Activated T-helper 17 cell treated with anti-CD3 and anti-CD28 coated beads, Interleukin-2, amount 50 U/mL, for 72 hours (primary cell): ENCODE measurements at places on chromosomes 6 and 20.

DNA sequence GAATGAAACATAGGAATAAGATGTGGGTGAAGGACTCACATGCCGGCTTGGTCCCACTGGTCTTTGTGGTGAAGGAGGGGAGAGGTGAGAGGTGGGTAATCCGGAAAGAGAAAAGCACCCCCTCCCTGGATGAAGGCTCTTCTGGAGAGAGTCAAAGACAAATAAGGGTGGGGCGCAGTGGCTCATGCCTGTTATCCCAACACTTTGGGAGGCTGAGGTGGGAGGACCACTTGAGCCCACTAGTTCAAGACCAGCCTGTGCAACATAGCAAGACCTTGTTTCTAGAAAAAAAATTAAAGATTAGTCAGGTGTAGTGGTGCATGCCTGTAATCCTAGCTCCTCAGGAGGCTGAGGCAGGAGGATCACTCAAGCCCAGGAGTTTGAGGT is 3.1 kb downstream of the LTB start:
- peak overlapping the region; percentile 99 for H3K27ac ChIP-seq
- H3K4me3 ChIP-seq, result peak overlapping the region; percentile 100
- peaks cover 22% of the 10 kb centered on the region for H3K4me1 ChIP-seq
- H3K27me3 ChIP-seq, result no peaks in the 10 kb centered on the region
- peaks cover 89% of the 10 kb centered on the region for H3K36me3 ChIP-seq
- ATAC-seq, result no peak

DNA sequence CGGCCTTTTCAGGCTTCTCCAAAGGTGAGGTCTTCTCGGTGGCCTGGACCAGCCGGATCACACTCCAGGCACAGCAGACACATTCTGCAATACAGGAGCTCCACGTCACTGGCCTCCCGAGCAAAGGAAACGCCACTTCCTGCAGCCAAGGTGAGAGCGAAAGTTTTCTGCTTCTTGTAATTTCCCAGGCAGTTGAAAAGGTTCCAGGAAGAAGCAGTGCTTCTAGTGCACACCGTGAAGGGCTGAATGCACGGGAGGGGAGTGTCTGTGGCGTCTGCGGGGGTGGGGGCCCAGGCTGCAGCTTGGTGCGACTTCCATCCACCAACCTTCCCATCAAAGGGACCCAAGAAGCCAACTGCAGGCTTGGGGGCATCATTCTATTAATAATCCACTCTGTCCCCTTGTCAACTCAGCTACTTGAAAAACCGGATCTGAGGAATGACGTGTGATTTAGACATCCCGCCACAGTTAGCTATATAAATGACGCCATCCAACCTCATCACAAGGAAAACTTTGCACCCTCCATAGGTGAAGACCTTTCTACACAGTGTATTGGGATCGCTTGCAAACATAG is 61.1 kb downstream of the NFATC2 start:
- peaks cover 82% of the 10 kb centered on the region for H3K36me3 ChIP-seq
- peaks cover 71% of the 10 kb centered on the region for H3K4me1 ChIP-seq
- ATAC-seq, result peak; percentile 26
- peak overlapping the region; percentile 95 for H3K27ac ChIP-seq
- H3K4me3 ChIP-seq, result peak overlapping the region; percentile 78
- H3K27me3 ChIP-seq, result no peaks in the 10 kb centered on the region

- ATAC-seq, result no peak
- no peaks in the 10 kb centered on the region for H3K36me3 ChIP-seq
- no peak overlapping the region for H3K4me3 ChIP-seq
- no peaks in the 10 kb centered on the region for H3K4me1 ChIP-seq
Observed at GRCh38 chr20:58099291-58099935, 129.0 kb downstream of the ANKRD60 start.

- H3K27me3 ChIP-seq, result peaks cover 18% of the 10 kb centered on the region
- H3K27ac ChIP-seq, result peak overlapping the region; percentile 23
- ATAC-seq, result no peak
- H3K4me3 ChIP-seq, result no peak overlapping the region
Observed at GRCh38 chr20:3244613-3245012, 5.6 kb upstream of the SLC4A11 start.

GRCh38 chr6:65667916-65668656 is 38.9 kb downstream of the EYS start:
- ATAC-seq, result no peak
- no peaks in the 10 kb centered on the region for H3K36me3 ChIP-seq
- H3K27ac ChIP-seq, result no peak overlapping the region
- H3K27me3 ChIP-seq, result no peaks in the 10 kb centered on the region
- no peaks in the 10 kb centered on the region for H3K4me1 ChIP-seq

DNA sequence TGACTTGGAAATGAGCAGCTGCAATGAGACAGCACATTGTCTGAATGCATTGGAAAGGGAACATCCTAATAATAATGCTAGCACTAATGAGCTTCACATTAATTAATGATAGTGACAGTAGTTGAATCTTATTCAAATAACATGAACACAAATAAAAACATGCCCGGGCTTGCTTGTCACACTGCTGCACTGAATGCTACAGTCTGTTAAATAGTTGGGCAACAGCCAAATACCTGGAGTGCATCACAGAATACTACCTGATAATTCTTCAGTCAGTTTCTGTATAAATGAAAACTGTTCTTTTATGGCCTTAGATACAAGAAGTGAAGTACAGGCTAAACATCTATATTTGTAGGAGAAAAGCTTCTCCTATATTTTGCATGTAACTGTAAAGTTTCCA is 458.7 kb downstream of the RNF144B start:
- H3K36me3 ChIP-seq, result no peaks in the 10 kb centered on the region
- no peak overlapping the region for H3K4me3 ChIP-seq
- H3K27me3 ChIP-seq, result no peaks in the 10 kb centered on the region
- ATAC-seq, result no peak

- no peaks in the 10 kb centered on the region for H3K4me1 ChIP-seq
- H3K4me3 ChIP-seq, result no peak overlapping the region
- ATAC-seq, result no peak
- no peak overlapping the region for H3K27ac ChIP-seq
Observed at GRCh38 chr20:43345676-43346075, 112.0 kb upstream of the SRSF6 start.

GRCh38 chr20:34747479-34747878 is 43.3 kb downstream of the TP53INP2 start:
- ATAC-seq, result peak; percentile 52
- no peak overlapping the region for H3K4me3 ChIP-seq
- H3K27ac ChIP-seq, result peak overlapping the region; percentile 36
- H3K36me3 ChIP-seq, result peaks cover 98% of the 10 kb centered on the region
- no peaks in the 10 kb centered on the region for H3K4me1 ChIP-seq

GRCh38 chr6:88761237-88762031 is 202.0 kb downstream of the RNGTT start:
- H3K4me1 ChIP-seq, result no peaks in the 10 kb centered on the region
- H3K36me3 ChIP-seq, result peaks cover 12% of the 10 kb centered on the region
- no peak overlapping the region for H3K27ac ChIP-seq
- no peaks in the 10 kb centered on the region for H3K27me3 ChIP-seq
- peak; percentile 68 for ATAC-seq

- H3K4me3 ChIP-seq, result no peak overlapping the region
- ATAC-seq, result peak; percentile 77
- H3K4me1 ChIP-seq, result no peaks in the 10 kb centered on the region
- H3K27me3 ChIP-seq, result peaks cover 9% of the 10 kb centered on the region
Observed at GRCh38 chr20:46575937-46576461, 25.5 kb upstream of the OCSTAMP start.

DNA sequence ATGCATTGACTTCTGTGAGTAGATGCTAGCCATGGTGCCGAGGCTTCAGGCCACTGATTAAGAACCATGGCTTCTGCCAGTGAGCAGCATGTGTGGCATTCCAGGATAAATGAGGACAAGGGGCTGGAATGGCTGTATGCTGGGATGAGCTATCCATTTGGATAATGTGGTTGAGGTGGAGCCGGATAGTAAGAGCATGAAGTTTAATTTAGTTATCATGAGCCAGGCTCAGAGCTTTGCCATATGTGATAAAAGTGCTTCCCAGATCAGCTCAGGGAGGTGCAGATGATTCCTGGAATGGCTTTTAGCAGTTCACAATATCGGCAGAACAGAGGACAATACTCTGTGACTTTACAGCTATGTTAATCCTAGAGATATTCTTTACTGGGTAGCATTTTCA is 34.6 kb upstream of the RNF8 start:
- no peak for ATAC-seq
- no peak overlapping the region for H3K4me3 ChIP-seq
- H3K27ac ChIP-seq, result no peak overlapping the region
- peaks cover 24% of the 10 kb centered on the region for H3K36me3 ChIP-seq
- H3K27me3 ChIP-seq, result no peaks in the 10 kb centered on the region

DNA sequence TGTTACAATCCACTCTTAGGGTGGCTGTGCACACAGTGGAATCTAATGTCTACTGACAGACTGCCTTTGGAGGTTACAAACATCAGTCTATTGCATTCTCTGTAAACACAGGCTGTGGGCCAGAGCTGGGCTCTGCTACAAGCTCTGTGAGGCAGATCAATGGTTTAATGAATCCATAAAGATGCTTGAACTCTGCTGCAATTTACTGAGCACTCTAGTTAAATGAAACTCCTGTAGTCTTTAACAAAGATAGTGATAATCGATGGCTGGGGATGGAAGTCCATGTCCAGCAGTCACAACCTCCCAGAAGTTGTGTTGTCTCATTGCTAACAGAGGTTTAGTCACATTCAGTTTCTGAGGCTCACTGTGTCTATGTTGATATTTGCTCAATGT is 50.5 kb downstream of the SOBP start:
- H3K36me3 ChIP-seq, result no peaks in the 10 kb centered on the region
- H3K27ac ChIP-seq, result no peak overlapping the region
- ATAC-seq, result no peak

GRCh38 chr6:132100388-132100990 is 149.3 kb upstream of the CCN2 start:
- H3K4me1 ChIP-seq, result no peaks in the 10 kb centered on the region
- H3K4me3 ChIP-seq, result no peak overlapping the region
- ATAC-seq, result no peak
- no peak overlapping the region for H3K27ac ChIP-seq
- H3K36me3 ChIP-seq, result no peaks in the 10 kb centered on the region
- H3K27me3 ChIP-seq, result peaks cover 4% of the 10 kb centered on the region

GRCh38 chr6:93059911-93060310 is 359.4 kb downstream of the EPHA7 start:
- H3K4me1 ChIP-seq, result no peaks in the 10 kb centered on the region
- ATAC-seq, result no peak
- no peaks in the 10 kb centered on the region for H3K36me3 ChIP-seq
- H3K27ac ChIP-seq, result no peak overlapping the region
- H3K27me3 ChIP-seq, result no peaks in the 10 kb centered on the region

- no peak overlapping the region for H3K27ac ChIP-seq
- H3K4me3 ChIP-seq, result no peak overlapping the region
- H3K4me1 ChIP-seq, result no peaks in the 10 kb centered on the region
- peaks cover 55% of the 10 kb centered on the region for H3K36me3 ChIP-seq
- no peak for ATAC-seq
Observed at GRCh38 chr20:49843139-49843538, 30.5 kb downstream of the SLC9A8 start.

DNA sequence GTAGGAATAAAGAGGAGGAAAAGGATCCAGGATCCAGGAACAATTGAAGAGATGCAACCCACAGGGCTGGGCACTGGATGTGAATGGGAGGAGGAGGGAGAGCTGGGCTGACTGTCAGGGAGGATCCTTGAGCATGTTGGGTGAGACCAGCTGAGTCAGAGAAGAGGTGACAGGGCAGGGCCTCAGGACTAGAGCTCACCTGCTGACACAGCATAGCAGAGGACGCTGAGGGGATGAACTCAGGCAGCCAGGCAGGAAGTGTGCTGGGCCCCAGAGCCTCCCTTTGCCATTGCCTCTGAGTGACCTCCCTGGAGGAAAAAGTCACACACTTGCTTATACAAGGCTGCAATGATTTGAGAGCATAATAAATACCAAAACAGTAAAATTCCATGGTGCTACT is 72.3 kb downstream of the ZNF133 start:
- H3K36me3 ChIP-seq, result no peaks in the 10 kb centered on the region
- H3K4me3 ChIP-seq, result no peak overlapping the region
- no peaks in the 10 kb centered on the region for H3K27me3 ChIP-seq
- H3K4me1 ChIP-seq, result peaks cover 5% of the 10 kb centered on the region
- peak; percentile 18 for ATAC-seq
- H3K27ac ChIP-seq, result no peak overlapping the region

- ATAC-seq, result peak; percentile 98
- H3K4me3 ChIP-seq, result peak overlapping the region; percentile 75
- H3K36me3 ChIP-seq, result no peaks in the 10 kb centered on the region
- H3K4me1 ChIP-seq, result peaks cover 9% of the 10 kb centered on the region
- peak overlapping the region; percentile 86 for H3K27ac ChIP-seq
- H3K27me3 ChIP-seq, result no peaks in the 10 kb centered on the region
Observed at GRCh38 chr6:42547407-42548329, 16.2 kb upstream of the UBR2 start.

DNA sequence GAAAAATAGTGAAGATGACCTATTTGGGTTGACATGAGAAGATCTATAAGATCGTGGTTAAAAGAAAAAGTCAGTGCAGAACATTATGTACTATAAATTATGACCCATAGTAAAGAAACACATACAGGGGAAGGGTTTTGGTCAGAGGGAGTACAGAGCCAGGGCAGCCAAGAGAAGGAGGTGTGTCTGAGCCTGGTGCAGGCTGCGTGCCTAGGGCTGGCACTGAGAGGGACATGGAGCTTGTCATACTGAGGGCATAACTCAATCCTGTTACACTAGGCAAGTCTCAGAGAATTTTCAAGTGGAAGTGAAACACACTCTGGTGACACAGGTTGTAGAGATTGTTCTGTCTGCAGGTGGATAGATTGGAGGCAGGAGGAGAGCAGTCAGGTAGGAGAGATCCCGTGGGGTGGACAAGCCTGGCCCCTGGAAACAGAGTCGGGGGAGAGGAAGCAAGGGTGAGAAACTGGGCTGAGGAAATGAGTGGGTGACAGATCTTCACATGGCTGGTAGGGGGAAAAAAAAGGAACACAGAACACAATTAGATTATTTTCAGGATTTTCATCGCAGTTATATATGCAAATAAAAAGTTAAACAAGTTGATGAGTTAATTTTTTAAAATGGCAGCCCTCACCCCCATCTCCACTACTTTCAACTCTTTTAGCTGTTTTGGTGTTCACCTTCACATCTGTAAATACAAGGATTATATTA is 18.5 kb upstream of the RNF39 start:
- no peaks in the 10 kb centered on the region for H3K36me3 ChIP-seq
- no peak for ATAC-seq
- peaks cover 58% of the 10 kb centered on the region for H3K27me3 ChIP-seq

DNA sequence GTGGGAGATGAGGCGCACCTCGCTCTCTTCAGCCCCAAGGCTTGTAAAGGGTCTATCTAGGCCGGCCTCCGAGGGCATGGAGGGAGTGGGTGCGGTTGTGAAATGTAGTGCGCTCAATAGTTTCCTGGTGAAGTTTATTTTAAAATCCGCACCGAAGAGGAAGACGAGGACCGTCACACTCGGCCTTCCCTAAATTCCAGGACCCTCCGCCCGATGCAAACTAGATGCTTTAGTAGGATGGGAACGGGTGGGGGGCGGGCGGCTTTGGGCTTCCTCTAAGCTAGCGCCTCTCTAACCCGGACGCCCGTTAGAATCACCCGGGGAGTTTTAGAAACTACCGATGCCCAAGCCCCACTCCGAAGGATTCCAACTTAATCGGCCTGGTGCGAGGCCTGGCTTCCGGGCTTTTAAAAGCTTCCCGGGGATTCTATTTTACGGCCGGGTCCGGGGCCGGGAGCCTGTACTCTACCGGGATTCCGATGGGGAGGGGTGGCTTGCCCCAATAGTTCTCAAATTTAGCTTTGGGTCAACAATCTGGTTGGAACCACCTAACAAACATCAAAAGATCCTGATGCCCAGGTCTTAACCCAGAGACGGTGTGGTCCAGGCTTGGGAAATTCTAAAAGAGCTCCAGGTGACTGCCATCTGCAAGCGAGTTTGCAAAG is 548 bp upstream of the BCAS4 start:
- no peaks in the 10 kb centered on the region for H3K27me3 ChIP-seq
- no peak overlapping the region for H3K27ac ChIP-seq
- H3K36me3 ChIP-seq, result no peaks in the 10 kb centered on the region
- H3K4me1 ChIP-seq, result peaks cover 4% of the 10 kb centered on the region
- peak overlapping the region; percentile 84 for H3K4me3 ChIP-seq
